ENCODE measurements at places on chromosomes 7 and 10. TPM values are rescaled to one million over a fixed set of nuclear protein-coding genes. Genes with fewer than 3 reads are reported as not detected.

CPA2 gene
- not detected for total RNA-seq

SPOCK2 gene
- total RNA-seq = 3.2 TPM

- DNase-seq = no peak
These were observed 532.0 kb downstream of the GATA3 start for GRCh38 chr10:8586504-8586903.

MRC1 gene
- total RNA-seq = 41.2 TPM

PROSER2 gene
- 3.2 TPM for total RNA-seq

GRCh38 chr10:101293007-101293723, 60.8 kb upstream of the BTRC start:
- DNase-seq = no peak

DNA sequence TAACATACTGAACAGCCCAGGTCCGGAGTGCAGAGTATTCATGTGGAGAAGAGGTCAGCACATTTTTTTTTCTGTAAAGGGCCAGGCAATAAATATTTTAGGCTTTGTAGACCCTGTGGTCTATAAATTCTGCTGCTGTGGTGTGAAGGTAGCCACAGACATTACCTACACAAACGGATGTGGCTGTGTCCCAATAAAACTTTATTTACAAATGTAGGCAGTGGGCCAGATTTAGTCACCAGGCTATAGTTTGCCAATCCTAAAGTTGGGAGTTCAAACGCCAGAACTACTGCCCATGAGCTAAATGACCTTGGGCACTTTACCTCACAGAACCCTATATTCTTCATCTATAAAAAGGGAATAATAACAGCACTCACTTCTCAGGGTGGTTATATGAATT, 13.4 kb downstream of the FAM53B start:
- DNase-seq = no peak
